IPS-NIHi11 (cell line): ENCODE measurements at places on chromosomes 7 and 10.

DNA sequence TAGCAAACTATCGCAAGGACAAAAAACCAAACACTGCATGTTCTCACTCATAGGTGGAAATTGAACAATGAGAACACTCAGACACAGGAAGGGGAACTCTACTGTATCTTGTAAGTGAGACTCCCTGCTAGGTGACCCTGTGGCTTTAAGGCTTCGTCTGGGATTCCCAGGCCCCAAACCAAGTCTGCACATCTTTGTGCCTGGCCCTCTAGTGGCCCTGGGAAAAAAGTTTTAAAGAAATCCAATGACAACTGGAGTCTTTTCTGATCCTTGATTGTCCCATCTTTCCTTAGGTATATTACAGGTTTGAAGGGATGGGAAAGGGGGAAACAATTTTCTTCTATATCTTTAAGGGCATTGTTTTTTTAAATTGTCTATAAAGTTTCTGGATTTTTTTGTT is 10.6 kb upstream of the LIPM start:
- peak; percentile 62 for DNase-seq

DNA sequence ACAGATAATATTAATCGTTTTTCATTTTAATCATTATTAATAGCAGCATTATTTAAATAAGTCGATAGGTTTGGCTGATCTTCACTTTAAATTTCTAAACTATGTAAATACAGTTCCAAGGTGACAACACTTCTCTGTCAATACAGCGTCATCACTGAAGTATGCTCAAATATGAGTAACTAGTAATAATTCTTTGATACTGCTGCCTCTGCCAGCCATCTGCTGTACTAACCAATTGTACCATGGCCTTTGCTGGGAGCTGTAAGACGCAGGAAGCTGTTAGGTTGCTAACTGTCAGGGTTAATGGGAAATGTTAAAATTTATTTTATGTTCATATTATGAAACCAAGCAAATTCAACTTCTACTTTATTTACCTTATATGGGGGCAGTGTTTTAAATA is 1650.5 kb upstream of the LRRTM3 start:
- DNase-seq = no peak

GRCh38 chr7:77453531-77453930 is 37.4 kb upstream of the GSAP start:
- no peak for DNase-seq

GRCh38 chr7:80830010-80830409 is 88.8 kb downstream of the SEMA3C start:
- DNase-seq = no peak

DNA sequence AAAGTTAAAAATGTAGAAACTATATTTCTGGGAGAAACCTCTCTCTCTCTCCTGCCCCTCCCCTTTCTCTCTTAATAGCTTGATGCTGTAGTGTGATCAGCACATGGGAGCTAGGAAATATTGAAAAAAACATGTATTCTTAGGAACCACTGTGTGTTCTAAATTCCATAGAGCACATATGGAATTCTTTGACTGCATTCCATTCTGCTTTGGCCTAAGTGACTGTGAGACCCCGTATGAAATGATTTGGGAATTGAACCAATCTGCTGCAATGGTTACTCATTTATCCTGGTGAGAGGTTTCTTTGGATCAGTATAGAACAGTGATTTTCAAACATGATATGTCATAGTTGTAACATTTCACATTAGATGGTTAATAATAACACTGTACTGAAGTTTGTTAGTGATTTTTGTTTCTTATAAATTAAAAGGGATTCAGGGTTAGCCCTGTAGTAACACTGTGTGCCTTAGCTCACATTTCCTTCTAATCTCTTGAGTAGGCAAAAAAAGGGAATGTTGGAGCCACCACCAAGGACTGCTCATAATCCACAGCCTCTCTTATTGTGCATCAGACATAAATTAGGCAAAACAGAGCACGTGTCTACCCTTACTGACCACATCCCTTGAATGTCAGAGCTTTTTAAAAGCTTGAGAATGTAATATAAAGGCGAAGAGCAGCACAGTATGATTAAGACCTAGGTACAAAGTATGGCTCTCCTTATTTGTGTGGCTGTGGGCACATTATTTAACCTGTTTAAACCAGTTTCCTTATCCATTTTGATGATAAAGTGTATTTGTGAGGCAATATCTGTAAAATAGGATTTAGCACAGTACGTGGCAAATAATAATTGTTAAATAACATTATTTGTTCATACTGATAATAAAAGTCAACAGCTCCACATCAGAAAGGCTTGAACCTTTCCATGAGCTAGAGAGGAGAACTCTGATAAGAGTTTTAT is 69.1 kb downstream of the FAM185A start:
- DNase-seq = no peak

- DNase-seq = no peak
These were observed 125.8 kb downstream of the CRPPA start for GRCh38 chr7:16295558-16295957.

- DNase-seq = no peak
These were observed 45.5 kb upstream of the ATRNL1 start for GRCh38 chr10:115047705-115048104.

GRCh38 chr10:104109908-104110662 is 11.9 kb upstream of the SFR1 start:
- DNase-seq = no peak

- DNase-seq = no peak
These were observed 7.3 kb downstream of the PITX3 start for GRCh38 chr10:102233997-102234396.

GRCh38 chr10:48710647-48711275 is 26.1 kb downstream of the WDFY4 start:
- DNase-seq = no peak

DNA sequence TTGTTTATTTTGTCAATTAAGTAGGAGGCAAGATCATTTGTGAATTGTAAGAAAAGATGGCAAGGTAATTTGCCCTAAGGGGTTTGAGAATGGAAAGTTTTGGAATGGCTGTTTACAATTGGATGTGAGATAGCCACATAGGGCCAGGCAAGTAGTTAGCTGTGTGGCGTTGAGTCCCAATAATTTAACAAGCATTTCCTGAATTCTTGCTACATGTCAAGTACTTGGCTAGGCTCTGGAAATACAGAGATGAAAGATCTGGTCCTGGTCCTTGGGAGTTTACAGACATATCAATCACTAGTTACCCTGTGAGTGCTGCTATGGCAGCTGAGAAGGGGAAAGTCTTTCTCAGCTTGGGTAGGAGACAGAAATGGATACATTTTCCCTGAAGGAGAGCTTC is 401.6 kb downstream of the SUGCT start:
- no peak for DNase-seq
